ENCODE measurements at places on chromosomes 7 and 10. TPM values are rescaled to one million over a fixed set of nuclear protein-coding genes. Genes with fewer than 3 reads are reported as not detected.

GRCh38 chr10:98748298-98748697, 301.6 kb upstream of the HPS1 start:
- H3K27me3 ChIP-seq, result no peaks in the 10 kb centered on the region
- no peaks in the 10 kb centered on the region for H3K4me1 ChIP-seq
- no peak for DNase-seq
- no peaks in the 10 kb centered on the region for H3K36me3 ChIP-seq
- H3K27ac ChIP-seq, result no peak overlapping the region

- H3K4me1 ChIP-seq, result peaks cover 10% of the 10 kb centered on the region
- H3K36me3 ChIP-seq, result peaks cover 45% of the 10 kb centered on the region
- no peak overlapping the region for H3K4me3 ChIP-seq
- no peaks in the 10 kb centered on the region for H3K27me3 ChIP-seq
These were observed 53.5 kb downstream of the ZNF467 start for GRCh38 chr7:149719912-149720335.

- DNase-seq, result no peak
- no peak overlapping the region for H3K27ac ChIP-seq
- H3K36me3 ChIP-seq, result no peaks in the 10 kb centered on the region
- H3K4me3 ChIP-seq, result no peak overlapping the region
- peaks cover 38% of the 10 kb centered on the region for H3K4me1 ChIP-seq
These were observed 33.3 kb downstream of the EGFR start for GRCh38 chr7:55052081-55052480.

GRCh38 chr7:36138209-36138608, 14.8 kb upstream of the EEPD1 start:
- no peaks in the 10 kb centered on the region for H3K27me3 ChIP-seq
- H3K4me3 ChIP-seq, result no peak overlapping the region
- H3K36me3 ChIP-seq, result no peaks in the 10 kb centered on the region
- H3K4me1 ChIP-seq, result no peaks in the 10 kb centered on the region
- no peak overlapping the region for H3K27ac ChIP-seq
- DNase-seq, result no peak

GRCh38 chr10:30709229-30709628, 79.7 kb upstream of the LYZL2 start:
- no peaks in the 10 kb centered on the region for H3K4me1 ChIP-seq
- H3K27ac ChIP-seq, result no peak overlapping the region
- no peaks in the 10 kb centered on the region for H3K36me3 ChIP-seq
- H3K27me3 ChIP-seq, result no peaks in the 10 kb centered on the region

The KIF20B gene
- total RNA-seq, result 6.7 TPM

DNA sequence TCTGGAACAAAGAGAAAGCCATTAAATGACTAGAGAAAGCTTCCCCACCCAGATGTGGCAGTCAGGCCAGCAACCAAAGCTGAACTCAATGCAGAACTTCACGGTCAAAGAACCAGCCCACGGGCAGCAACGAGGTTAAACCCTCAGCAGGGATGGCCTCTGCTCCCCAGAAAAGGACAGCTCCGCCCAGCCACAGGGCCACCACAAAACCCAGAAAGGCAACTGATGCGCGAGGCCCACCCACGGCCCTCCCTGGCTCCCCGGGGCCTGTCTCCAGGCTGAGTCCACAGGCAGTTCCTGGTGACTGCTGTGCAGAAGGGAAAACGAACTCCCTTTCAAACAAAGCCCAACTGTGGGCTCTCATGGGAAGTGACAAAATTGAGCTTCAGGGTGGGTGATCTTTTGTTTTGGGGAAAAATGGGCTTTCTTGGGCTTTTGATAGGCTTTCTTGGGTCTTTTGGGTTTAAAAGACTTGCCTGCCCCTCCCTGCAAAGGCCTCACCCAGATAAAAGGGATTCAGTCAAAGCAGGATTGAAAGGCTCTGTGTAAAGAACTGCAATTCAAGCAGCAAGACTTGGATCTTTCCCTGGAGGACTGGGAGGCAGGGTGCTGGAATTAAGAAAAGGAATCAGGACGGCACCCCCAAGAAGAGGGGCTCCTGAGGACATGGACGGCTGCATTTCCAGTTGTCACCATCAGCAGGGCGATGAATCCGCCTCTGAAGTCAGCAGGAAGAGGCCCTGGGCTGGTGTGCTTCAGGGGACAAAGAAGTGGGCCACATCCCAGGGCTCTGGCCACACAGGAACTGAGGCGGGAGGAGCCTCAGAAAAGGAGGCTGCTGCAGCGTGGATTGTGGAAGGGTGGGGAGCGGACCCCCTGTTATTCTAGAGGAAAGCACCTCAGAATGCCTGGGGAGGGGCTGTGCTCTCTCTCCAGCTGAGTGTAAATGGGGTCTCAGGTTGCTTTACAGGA, 209.9 kb downstream of the USP6NL start:
- no peak for DNase-seq
- H3K27ac ChIP-seq, result no peak overlapping the region
- H3K4me1 ChIP-seq, result no peaks in the 10 kb centered on the region
- H3K36me3 ChIP-seq, result no peaks in the 10 kb centered on the region
- no peak overlapping the region for H3K4me3 ChIP-seq

DNA sequence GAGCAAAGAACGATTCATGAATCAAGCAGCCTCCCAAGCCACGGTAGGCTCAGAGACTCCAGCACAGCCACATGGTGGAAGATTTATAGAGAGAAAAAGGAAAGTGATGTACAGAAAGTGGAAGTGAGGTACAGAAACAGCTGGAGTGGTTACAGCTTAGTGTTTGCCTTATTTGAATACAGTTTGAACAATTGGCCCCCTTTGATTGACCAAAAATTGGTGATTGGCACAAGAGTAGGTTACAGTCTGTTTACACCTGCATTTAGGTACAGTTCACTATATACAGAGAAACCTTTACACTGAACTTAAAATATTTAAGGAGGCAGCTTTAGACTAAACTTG, 136.4 kb upstream of the ASAH2 start:
- H3K27ac ChIP-seq, result no peak overlapping the region
- no peak overlapping the region for H3K4me3 ChIP-seq
- H3K36me3 ChIP-seq, result no peaks in the 10 kb centered on the region
- no peaks in the 10 kb centered on the region for H3K27me3 ChIP-seq

The DGKB gene
- 0.09 TPM for total RNA-seq

The CRTAC1 gene
- total RNA-seq, result 123 TPM

GRCh38 chr7:47538846-47539311, 43.0 kb downstream of the TNS3 start:
- no peak overlapping the region for H3K27ac ChIP-seq
- H3K36me3 ChIP-seq, result no peaks in the 10 kb centered on the region
- H3K4me3 ChIP-seq, result no peak overlapping the region
- no peak for DNase-seq
- H3K4me1 ChIP-seq, result peaks cover 28% of the 10 kb centered on the region

The ACBD7 gene
- not detected for total RNA-seq

GRCh38 chr10:132944510-132944909, 2.1 kb upstream of the CFAP46 start:
- peaks cover 51% of the 10 kb centered on the region for H3K27me3 ChIP-seq
- H3K36me3 ChIP-seq, result no peaks in the 10 kb centered on the region
- H3K4me1 ChIP-seq, result peaks cover 7% of the 10 kb centered on the region

- no peaks in the 10 kb centered on the region for H3K36me3 ChIP-seq
- DNase-seq, result no peak
- peak overlapping the region; percentile 80 for H3K27ac ChIP-seq
- H3K4me3 ChIP-seq, result peak overlapping the region; percentile 62
These were observed 559 bp upstream of the STEAP2 start for GRCh38 chr7:90210981-90211380.

The PANK1 gene
- 8.2 TPM for total RNA-seq

GRCh38 chr10:122510736-122511135, 49.4 kb downstream of the HTRA1 start:
- no peak for DNase-seq
- no peak overlapping the region for H3K4me3 ChIP-seq
- no peaks in the 10 kb centered on the region for H3K4me1 ChIP-seq
- no peak overlapping the region for H3K27ac ChIP-seq
- no peaks in the 10 kb centered on the region for H3K27me3 ChIP-seq
- peaks cover 44% of the 10 kb centered on the region for H3K36me3 ChIP-seq

DNA sequence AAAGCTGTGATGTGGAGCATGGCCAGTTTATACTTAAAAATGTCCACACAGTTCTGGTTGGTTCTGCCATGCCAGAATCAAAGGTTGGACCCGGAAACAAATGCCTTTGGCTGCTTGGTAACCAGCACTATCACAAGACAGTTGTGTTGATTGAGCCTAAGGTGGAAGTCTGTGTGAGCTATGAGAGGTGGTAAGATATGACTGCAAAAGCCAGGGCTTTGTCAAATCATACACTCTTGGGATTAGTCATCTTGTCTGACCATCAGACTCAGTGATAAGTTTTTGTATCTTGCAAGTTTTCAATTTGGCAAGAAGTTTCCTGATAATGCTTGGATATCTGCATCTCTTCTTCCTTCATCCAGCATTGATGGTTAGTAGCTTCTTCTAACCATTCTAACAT, 35.5 kb downstream of the GPR141 start:
- no peaks in the 10 kb centered on the region for H3K36me3 ChIP-seq
- H3K4me1 ChIP-seq, result no peaks in the 10 kb centered on the region
- no peaks in the 10 kb centered on the region for H3K27me3 ChIP-seq
- no peak for DNase-seq
- H3K4me3 ChIP-seq, result no peak overlapping the region

GRCh38 chr10:55065185-55065584, 264.2 kb upstream of the PCDH15 start:
- H3K36me3 ChIP-seq, result no peaks in the 10 kb centered on the region
- H3K27me3 ChIP-seq, result no peaks in the 10 kb centered on the region
- no peak overlapping the region for H3K4me3 ChIP-seq
- no peak for DNase-seq

DNA sequence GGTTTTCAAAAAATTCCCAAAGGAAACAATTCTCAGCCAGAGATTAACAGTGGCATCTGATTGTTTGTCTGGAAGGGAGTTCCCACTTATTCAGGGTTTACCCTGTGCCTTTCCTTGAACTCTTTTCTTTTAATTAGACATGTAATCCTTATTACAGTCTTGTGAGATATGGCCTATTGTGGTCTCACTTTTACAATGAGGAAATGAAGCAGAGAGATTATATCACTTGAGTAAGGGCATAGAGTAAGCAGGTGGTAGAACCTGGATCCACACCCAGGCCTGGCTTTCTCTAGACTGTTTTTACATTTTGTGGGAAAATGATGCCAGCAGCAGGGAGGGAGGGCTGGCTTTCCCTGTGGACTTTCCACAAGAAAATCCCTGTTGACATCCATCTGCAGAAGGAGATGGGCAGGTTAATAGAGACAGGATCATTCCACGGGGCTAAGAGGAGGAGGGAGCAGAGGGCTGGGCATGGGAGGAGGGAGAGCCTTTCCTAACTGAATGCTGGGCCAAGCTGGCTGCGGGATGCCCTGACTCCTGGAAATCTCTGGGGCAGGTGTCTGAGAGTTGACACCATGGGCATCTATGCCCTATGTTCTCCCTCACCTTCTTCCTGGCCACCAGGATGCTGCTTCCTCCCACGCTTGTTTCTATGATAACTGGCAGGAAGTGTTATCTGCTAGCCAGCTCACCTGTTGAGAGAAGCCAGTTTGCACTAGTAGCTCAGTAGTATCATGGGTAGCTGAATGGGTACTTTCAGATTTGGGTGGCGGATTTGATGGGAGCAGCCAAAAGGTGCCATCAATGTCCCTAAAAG, 28.7 kb upstream of the ARHGAP22 start:
- H3K4me3 ChIP-seq, result no peak overlapping the region
- no peak for DNase-seq
- no peaks in the 10 kb centered on the region for H3K4me1 ChIP-seq
- H3K36me3 ChIP-seq, result no peaks in the 10 kb centered on the region
- H3K27ac ChIP-seq, result no peak overlapping the region
- H3K27me3 ChIP-seq, result peaks cover 4% of the 10 kb centered on the region
